NCI-H2081 treated with DMSO at 0.1 percent for 48 hours (cell line): ENCODE measurements at places on chromosomes 13 and 19.

GRCh38 chr19:2331601-2332246, 3.2 kb downstream of the SPPL2B start:
- no peak for DNase-seq

DNA sequence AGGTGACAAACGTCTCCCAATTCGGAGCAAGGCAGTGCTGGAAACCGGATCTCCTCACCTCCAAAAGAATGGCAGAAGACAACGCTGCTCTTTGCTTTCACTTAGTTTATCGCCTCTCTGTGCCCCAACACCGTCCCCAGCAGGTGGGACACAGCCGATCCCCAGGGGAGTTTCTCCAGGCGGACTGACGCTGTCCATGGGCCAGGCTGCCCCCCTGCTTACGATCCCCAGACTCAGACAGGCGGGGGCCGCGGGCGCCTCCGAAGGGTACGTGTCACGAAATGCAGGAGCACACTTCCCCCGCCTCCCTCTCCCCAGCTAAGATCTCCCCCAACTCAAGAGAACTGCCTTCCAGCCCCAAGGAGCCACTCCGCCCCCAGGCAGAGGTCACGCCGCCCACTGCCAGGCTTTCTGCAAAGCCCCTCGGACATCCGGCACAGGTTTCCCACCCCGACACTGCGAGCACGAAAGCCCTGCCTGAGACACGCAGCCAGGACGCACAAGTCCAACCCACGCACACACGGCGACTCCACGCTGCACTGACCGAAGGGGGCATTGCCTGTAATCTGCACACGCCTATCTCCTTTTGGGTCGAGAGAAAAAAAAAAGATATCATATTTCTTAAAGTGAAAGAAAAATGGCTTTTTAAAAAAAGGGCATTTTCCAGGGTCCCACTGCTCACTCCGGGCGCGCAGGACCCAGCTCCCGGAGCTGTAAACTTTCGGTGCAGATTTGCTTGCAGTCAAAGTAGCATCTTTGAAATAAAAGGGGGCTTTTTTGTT, 2.0 kb downstream of the SPRY2 start:
- DNase-seq, result no peak

- DNase-seq, result peak; percentile 33
Measured at GRCh38 chr19:12777217-12778016, 2.1 kb upstream of the HOOK2 start.

DNA sequence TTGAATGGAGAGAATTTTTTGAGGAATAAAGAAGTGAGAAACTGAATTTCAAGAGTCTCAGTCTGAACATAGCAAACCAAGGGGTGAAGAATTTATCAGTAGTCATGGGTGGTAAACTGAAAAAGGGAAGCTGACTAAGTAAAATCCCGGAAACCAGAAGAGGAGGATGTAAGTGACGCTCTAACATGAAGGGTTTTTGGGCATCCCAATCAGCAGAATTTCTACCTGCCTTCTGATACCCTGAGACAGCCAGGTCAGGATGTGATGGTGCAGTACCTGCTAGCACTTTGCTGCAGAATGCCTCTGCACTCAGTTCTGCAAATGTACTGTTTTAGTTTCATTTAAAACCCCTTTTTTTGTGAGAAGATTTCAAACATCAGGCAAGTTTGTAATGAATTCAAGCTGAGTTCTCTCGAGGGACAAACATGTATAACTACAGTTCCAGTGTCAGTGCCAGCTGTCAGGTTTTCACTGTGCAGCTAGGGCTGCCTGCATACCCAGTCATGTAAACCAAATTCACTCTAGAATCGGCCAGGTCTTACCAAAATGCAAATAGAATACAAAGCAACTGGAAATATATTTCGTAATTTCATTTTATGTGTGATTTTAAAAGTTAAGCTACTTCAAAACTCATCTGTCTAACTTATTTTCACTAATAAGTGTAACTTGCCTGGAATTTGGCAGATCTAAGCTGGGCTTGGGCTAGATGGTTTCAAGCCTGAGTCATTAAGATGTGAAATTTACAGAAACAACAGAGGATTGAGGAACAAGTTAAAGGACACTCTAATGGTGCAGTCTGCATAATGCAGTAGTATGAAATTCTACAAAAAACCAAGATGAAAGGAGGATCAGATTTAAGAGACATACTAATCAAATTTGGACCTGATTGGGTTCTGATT, 13.8 kb downstream of the METTL21C start:
- DNase-seq, result no peak

- no peak for DNase-seq
Measured at GRCh38 chr19:10637894-10638293, 12.5 kb downstream of the SLC44A2 start.

- DNase-seq, result no peak
Measured at GRCh38 chr19:39590265-39590664, 12.1 kb upstream of the LGALS13 start.

DNA sequence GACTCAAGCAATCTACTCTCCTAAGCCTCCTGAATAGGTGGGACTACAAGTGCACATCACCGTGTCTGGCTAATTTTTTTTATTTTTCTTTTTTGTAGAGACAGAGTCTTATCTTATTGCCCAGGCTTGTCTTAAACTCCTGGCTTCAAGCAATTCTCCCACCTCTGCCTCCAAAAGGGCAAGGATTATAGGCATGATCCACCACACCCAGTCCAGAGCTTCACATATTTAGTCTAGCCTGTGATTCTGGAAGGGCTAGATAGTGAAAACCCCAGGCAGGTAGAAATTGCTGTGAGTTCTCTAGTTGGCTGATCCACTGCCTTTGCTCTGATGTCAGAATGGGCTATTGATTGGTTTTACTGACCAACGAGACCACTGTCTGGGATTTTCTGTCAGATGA, 854.6 kb upstream of the MIR17HG start:
- no peak for DNase-seq

DNA sequence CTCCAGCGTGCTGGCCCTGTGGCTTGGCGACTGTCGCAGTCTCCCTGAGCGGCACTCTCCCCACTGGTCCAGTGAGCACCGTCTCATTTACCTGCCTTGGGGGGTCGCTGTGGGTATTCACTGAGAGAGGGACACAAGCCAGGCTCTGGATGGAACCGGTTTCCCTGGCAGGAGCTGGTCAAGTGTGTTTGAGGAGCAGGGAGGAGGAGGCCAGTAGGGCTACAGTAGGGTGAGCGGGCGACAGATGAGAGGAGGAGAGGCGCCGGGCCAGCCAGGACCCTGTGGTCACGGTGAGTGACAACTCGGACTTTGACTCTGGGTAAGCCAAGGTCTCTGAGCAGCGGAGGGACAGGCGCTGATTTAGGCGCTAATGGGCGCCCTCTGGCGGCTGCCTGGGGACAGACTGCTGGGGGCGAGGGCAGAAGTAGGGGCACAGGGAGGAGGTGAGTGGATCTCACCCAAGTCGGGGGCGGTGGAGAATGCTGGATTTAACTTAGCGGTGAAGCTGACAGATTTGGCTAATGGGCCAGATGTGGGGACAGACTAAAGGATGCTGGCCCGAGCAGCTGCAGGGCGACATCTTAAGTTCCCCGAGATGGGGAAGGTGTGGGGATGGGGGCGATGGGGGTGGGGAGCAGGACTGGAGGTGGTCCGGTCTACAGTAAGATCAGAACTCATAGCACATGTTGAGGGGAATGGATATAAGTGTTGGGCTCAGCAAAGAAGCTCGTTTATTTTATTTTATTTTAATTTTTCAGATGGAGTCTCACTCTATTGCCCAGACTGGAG, 4.7 kb upstream of the PRMT1 start:
- DNase-seq, result no peak

DNA sequence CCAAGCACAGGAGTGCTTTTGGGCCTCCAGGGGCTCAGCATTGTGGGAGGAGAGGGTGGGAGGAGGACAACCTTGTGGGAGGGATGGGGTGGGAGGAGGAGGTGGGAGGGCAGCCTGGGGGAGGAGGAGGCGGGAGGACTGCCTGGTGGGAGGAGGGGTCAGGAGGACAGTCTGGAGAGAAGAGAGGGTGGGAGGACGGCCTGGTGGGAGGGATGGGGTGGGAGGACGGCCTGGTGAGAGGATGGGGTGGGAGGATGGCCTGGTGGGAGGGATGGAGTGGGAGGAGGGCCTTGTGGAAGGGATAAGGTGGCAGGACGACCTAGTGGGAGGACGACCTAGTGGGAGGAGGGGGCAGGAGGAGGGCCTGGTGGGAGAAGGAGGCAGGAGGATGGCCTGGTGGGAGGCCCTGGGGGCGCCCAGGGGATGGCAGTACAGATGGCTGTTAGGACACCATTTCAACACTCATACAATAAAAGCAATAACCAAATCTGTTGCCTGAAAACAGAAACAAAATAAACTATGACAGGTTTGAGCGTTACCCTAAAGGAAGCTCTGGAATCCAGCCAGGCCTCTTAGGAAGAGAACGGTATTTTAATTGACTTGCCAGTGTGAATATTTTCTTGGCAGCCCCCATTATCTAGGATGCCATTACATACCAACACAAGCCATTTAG, 63.7 kb downstream of the CRYL1 start:
- DNase-seq, result no peak

DNA sequence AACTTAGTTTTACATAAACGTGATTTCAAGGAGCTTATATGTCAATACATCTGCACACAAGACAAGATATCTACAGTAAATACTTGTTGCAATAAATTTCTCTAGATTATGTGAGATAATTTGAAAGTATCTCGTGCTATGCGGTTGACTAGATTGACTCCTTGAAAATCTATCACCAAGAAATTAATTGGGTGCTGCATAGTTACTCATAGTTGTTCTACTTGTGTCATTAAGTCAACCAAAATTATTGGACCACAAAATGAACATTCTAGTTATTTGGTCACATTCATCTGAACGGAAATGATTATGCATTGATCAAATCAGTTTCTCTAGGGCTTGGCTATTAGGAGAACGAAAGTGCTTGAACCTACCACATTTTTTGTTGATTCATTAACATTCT, 2291.5 kb downstream of the PCDH9 start:
- DNase-seq, result no peak

DNA sequence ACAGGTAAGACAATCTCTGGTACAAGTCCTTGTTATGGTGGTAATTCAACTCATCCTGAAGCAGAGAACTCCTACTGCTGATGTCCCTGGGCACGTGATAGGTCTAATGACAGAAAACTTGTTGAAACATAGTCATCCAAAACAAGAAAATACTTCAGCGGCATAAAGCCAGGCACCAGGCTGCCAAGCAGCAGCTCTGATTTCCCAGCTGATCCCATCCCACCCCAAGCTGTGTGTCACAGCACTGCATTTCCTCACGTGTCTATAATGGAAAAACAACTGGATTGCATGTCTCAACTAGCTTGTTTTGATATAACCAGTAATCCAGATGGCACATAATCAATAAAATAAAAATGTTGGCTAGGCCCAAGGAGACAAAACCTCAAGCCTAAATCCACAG, 64.8 kb downstream of the MIPEP start:
- no peak for DNase-seq

GRCh38 chr19:5247957-5248705, 92.5 kb downstream of the PTPRS start:
- DNase-seq, result no peak

GRCh38 chr19:50415661-50416033, 3.1 kb upstream of the SPIB start:
- DNase-seq, result no peak

DNA sequence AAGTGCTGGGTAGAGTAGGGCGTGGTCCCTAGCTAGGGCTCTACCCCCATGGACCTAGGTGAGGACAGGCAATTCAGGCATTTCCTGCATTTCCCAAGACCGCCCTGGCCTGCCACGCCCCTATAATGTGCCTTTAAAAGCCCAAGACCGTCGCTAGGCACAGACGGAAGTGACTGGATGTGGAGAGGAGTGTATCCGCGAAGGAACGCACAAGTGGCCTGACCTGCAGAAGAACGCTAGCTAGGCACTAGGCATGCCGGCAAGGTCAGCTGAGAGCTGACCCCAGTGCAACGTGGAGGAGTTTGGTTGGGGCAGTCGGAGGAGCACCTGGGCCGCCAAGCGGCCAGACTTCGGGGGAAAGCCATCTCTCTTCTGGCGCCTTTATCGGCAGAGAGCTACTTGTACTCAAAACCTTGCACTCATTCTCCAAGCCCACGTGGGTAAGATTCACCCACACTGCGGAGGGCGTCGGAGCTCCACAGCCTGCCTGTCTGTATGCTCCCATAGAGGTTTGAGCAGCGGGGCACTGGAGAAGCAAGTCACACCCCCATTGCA, 370.0 kb downstream of the FGF9 start:
- DNase-seq, result no peak

DNA sequence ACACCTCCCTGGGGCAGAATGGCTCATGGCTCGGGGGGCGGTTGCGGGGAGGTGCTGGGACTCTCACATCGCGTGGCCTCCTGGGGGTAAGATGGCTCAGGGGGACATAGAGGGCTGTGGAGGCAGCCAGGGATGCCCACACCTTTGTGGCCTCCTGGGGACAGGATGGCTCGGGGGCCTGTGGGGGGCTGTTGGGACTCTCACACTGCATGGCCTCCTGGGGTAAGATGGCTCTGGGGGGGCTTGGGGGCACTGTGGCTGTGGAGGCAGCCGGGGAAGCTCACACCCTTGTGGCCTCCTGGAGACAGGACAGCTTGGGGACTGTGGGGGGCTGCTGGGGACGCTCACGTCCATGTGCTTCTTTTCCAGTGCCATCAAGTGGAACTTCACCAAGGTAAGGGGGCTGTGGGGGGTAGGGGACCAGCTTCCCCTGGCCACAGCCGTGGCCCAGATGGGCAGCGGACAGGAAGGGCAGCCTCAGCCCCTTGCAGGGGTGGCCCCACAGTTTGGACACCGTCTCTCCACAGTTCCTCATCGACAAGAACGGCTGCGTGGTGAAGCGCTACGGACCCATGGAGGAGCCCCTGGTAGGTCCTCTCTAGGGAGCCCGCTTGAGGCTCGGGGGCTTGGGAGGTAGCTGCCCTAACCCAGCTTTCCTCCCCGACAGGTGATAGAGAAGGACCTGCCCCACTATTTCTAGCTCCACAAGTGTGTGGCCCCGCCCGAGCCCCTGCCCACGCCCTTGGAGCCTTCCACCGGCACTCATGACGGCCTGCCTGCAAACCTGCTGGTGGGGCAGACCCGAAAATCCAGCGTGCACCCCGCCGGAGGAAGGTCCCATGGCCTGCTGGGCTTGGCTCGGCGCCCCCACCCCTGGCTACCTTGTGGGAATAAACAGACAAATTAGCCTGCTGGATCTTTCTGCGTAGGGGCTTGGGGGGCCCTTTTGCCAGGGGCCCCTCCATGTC, 2.4 kb downstream of the GPX4 start:
- DNase-seq, result no peak

GRCh38 chr13:49454388-49455006, 10.4 kb downstream of the SETDB2 start:
- no peak for DNase-seq

DNA sequence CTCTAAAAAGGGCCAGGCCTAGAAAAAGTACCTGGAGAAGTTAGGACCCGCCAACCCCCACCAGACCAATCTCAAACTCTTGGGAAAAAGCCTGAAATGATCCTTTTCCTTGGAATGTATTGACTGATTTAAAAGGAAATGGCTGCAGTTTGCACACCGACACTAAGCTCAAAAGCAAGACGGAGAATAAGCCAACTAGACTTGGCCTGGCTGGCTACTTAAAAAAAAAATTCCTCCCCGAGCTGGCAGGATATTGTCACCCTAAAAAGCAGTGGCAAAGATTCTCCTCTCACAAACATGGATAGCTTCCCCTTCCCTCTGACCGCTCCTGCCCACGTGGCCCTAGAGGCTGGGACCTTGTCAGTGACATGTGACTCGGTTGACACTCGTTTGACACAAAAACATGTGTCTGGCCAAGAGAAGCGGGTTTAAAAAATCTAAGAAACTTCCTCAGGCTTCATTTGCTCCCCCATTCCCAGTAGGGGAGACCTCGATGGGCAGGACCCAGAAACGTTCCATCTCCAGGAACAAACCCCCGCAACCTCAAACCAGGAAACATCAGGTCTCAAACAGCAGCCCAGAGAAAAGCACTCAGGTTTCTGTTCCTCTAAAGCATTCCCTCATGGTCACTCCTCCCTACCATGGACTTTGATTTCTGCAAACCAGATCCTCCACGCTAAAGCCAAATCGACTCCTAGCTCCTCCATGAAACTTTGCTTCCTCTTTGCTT, 1.3 kb downstream of the RFX1 start:
- no peak for DNase-seq
